GM03348 (cell line): ENCODE measurements at places on chromosomes 3 and 15.

DNA sequence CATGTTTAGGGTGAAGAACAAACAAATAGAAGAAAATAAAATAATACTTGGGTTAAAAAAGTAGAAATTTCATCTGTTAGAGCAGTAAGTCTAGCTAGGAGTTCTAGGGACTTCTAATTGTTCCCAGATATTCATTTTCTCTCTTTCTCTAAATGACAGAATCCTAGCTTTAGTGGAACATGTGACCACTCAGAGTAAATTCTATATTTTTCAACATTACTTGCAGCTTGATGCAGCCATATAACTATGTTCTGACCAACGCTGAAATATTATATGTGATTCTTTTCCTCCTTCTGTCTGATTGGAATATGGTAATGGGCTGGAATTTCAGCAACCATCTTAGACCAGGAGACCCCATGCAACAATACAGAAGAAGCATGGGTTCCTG, 8.1 kb downstream of the PTX3 start:
- DNase-seq = no peak

DNA sequence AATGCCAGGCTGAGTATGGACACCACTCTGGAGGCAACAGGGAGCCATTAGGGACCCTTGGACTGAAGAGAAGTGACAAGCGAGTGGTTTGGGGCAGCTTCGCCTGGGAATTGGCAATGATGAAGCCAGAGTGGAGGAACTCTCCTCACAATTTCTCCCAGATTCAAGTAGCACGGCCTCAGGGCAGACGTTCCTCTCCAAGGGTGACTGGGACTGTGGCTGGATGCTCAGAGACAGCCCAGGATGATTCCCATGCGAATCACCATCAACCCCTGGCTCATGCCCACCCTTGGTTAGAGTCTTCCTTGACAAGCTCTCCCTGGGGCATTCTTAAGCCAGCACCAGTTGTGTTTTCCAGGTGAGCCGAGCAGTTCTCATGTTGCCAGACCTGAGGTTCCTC, 16.3 kb upstream of the DOCK3 start:
- no peak for DNase-seq

DNA sequence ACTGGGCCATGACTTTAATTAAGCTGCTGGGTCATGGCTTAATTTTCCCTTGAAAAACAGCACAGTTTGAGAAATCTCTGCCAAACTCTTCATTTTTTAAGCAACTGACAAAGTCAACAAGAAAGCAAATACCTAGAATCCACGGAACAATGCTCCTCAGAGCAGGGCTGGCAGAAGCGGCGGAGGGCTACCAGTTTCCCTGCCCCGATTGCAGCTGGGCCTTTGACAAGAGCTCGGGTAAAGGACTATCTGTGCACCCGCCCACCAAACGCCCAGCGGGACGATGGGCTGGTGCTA, 1.2 kb downstream of the GOLIM4 start:
- DNase-seq = peak; percentile 79

DNA sequence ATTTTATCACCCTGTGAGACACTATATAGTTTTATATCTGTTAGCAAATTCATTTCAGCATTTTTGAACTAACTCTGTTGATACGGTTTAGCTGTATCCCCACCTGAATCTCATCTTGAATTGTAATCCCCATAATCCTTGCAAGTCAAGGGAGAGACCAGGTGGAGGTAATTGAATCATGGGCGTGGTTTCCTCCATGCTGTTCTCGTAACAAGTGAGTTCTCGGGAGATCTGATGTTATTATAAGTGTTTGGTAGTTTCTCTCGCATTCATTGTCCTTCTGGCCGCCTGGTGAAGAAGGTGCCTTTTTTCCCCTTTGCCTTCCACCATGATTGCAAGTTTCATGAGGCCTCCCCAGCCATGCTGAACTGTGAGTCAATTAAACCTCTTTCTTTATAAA, 53.2 kb upstream of the TMC3 start:
- no peak for DNase-seq

GRCh38 chr3:153619268-153619667, 457.2 kb downstream of the RAP2B start:
- DNase-seq = no peak

- DNase-seq = no peak
Observed at GRCh38 chr3:142574665-142575064, 3.9 kb downstream of the ATR start.

DNA sequence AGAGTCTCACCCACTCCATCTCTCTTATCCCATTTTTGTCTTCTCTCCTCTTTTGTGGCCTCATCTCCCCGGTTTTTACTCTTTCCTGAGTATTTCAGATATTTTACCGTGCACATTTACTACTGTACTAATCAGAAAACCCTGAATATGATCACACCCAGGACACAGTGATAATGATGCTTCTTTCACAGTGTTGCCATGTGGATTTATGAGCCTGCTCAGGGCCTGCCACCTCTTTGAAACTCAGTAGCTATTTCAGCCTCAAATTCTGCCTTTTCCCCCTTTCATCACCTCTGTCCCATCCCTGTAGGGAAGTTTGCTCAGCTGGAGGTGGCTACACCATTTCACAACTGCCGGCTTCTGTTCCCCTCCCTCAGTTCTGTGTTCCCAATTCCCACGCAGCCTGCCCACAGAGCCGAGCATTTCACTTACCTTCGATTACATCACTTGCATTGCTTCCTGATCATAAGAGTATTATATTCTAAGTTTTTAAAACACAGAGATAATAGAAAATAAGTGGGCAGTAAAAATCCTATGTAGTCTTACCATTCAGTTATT, 33.2 kb downstream of the ARNT2 start:
- no peak for DNase-seq

DNA sequence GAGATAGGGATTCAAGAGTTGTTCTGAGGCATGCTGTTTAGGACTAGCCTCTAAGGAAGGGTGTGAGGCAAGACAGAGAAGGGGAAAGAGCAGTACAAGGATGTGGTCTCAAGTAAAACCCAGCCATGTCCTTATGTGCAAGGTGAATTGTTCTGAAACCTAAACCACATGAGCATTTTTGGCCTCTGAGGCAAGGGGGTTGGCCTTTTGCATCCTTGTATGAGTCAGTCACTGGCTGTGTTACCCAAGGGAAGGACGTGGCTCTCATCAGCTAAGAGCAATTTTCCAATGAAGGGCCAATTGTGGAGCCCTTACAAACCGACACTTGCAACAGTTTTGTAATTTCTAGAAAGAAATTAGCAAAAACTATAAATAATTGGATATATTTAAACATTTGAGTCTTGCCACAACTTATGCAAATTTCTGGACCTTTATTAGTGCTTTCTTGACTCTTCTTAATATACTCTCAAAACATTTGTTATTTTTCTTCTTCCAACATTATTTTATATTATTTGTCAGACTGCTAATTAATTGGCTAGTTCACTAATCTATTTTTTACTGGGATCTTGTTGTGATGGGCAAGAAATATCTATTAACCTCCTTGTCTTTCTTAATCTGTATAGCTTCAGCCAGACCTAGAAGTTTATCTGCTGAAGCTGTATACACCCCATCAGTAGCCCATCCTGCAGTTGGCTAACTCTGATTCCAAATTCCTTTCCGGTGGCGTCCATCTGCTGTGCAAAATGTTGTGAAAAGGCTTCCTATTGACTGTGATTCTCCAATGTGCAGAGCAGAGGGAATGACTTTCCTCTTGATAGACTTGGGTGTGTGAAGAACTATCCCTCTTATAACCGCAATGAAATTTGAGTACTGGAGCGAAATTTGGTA, 97.7 kb upstream of the P2RY1 start:
- DNase-seq = peak; percentile 34

DNA sequence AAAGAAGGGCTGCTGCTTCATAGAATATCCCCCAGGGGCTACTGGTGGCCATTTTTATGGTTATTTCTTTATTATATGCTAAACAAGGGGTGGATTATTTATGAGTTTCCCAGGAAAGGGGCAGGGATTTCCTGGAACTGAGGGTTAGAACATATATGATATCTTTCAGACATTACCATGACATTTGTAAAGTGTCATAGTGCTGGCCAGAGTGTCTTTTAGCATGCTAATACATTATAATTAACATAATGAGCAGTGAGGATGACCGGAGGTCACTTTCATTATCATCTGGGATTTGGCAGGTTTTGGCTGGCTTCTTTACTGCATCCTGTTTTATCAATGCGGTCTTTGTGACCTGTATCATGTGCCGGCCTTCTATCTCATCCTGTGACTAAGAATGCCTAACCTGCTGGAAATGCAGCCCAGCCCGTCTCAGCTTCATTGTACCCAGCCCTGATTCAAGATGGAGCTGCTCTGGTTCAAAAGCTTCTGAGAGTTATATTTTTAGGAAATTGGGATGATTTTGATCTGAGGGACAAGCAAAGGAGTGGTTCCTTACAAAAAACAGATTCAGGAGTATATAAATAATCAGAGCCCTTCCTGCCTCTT, 9.1 kb upstream of the ZBTB20 start:
- DNase-seq = no peak

DNA sequence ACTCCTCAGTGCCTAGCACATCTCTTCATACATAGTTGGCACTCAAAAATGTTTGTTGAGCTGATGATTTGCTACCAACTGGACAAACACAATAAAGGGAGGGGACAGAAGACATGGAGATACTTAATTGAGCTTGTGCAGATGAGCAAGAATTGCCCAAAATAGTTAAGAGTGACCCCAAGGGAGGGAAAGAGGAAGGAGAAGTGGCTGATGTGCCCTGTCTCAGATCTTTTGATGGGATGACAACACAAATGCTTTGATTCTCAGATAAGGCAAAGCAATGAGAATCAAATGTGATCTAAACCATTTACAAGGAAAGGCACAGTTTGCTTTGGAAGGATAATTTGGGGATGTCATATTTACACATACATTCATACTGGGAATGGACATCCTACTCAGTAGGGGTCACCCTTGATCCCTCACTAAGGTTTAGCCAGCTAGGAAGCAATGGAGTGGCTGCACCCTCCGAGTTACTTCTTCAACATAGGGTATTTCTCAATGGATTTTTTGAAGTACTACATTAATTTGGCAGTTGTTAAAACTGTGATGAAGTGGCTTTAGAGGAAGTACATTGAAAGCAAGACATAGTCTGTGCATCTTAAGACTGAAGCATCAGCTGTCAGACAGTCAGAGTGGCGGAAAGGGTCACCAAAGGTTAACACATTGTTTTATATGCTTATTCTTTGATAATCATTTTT, 21.9 kb upstream of the SSR3 start:
- DNase-seq = no peak

- DNase-seq = peak; percentile 32
Observed at GRCh38 chr3:138941259-138941885, 5.6 kb downstream of the FOXL2 start.

GRCh38 chr3:188417766-188418165, 263.8 kb downstream of the LPP start:
- no peak for DNase-seq

GRCh38 chr3:129686941-129687340, 80.5 kb upstream of the PLXND1 start:
- DNase-seq = no peak

GRCh38 chr3:115635406-115635805, 12.1 kb downstream of the GAP43 start:
- no peak for DNase-seq

- DNase-seq = peak; percentile 16
Observed at GRCh38 chr3:134753999-134754742, 40.9 kb upstream of the EPHB1 start.

GRCh38 chr3:143506190-143506589, 342.1 kb downstream of the SLC9A9 start:
- no peak for DNase-seq
